ENCODE measurements at places on chromosomes 11 and 22. TPM values are rescaled to one million over a fixed set of nuclear protein-coding genes. Genes with fewer than 3 reads are reported as not detected.

DNA sequence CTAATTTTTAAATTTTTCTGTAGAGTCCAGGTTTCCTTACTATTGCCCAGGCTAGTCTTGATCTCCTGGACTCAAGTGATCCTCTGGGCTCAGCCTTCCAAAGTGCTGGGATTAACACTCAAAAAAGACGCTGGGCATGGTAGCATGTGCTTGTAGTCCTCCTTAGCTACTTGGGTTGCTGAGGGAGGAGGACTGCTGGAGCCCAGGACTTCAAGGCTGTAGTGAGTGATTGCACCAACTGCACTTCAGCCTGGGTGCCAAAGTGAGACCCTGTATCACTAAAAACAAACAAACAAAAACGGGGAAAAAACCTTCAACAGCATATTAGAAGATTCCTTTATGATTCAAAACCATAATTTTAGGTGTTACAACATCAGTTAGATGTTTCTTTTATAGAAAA is 44.6 kb downstream of the RSF1 start:
- H3K4me1 ChIP-seq: no peaks in the 10 kb centered on the region
- H3K4me3 ChIP-seq: no peak overlapping the region
- H3K36me3 ChIP-seq: no peaks in the 10 kb centered on the region
- DNase-seq: no peak

- no peak overlapping the region for H3K27ac ChIP-seq
- no peak overlapping the region for H3K4me3 ChIP-seq
- peaks cover 5% of the 10 kb centered on the region for H3K36me3 ChIP-seq
- no peaks in the 10 kb centered on the region for H3K27me3 ChIP-seq
- H3K4me1 ChIP-seq: peaks cover 18% of the 10 kb centered on the region
Observed at GRCh38 chr22:46953968-46954765, 191.7 kb downstream of the TBC1D22A start.

- H3K4me3 ChIP-seq: no peak overlapping the region
- H3K27me3 ChIP-seq: no peaks in the 10 kb centered on the region
- no peak overlapping the region for H3K27ac ChIP-seq
- no peak for DNase-seq
Observed at GRCh38 chr22:38259370-38259769, 13.4 kb downstream of the TMEM184B start.

GRCh38 chr11:72897506-72897905 is 83.3 kb downstream of the ATG16L2 start:
- no peaks in the 10 kb centered on the region for H3K27me3 ChIP-seq
- H3K4me3 ChIP-seq: no peak overlapping the region
- no peak overlapping the region for H3K27ac ChIP-seq
- H3K36me3 ChIP-seq: no peaks in the 10 kb centered on the region
- DNase-seq: no peak

DNA sequence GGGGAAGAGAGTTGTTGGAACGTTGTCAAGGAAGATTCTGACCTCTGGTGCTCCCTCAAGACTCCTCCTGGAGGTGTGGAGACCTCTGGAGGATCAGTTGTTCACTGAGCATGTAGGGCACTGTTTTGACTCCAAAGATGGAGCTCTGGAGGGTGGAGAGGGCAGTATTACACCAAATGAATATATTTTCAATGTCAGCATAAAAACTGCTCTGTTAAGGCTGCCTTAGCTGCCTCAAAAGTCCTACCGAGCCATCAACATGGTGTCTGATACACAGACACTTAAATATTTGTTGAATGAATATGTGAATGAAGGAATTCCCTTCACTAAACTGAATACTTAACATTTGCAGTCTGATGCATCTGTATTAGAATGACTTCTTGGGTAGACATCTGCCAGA is 144.2 kb upstream of the SPON1 start:
- H3K27ac ChIP-seq: no peak overlapping the region
- no peak for DNase-seq
- H3K27me3 ChIP-seq: no peaks in the 10 kb centered on the region
- no peaks in the 10 kb centered on the region for H3K4me1 ChIP-seq
- no peaks in the 10 kb centered on the region for H3K36me3 ChIP-seq

DNA sequence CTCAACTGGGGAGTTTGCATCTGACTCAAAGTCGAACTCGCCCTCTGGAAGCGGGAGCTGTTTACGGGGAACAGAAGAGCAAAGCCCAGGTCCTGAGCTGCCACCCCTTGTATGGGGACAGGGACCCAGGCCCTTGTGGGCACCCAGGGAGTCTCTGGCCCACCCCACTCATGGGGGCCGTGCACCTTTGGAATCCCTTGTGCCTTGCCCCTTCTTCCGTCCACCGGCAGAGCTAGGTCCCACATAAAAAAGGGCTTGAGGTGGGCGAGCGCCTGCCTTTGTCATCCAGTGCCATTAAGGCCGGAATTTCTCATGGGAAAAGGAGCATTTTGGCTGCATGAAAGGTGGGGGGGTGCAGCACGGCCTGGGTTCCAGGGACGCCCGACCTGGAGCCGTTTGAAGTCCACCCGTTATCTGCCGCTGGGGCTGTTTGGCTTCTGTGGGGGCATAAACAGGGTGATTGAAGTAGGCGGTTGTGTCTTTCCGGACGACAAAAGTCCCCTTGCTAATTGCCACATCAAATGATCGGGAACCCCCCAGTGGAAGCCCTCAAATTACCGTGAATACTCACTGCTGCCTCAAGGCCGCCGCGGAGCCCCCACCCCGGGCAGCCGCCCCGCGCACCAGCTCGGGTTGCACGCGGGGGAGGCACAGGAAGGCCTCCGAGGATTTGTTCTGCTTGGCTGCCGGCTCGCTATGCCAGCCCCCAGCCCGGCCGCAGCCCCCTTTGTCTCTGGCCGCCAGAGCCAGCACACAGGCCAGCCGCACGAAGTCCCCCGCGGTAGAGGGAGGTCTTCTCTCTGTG is 49.0 kb upstream of the FGF3 start:
- peaks cover 19% of the 10 kb centered on the region for H3K4me1 ChIP-seq
- peaks cover 33% of the 10 kb centered on the region for H3K27me3 ChIP-seq
- no peaks in the 10 kb centered on the region for H3K36me3 ChIP-seq
- no peak overlapping the region for H3K4me3 ChIP-seq
- DNase-seq: no peak

- no peaks in the 10 kb centered on the region for H3K27me3 ChIP-seq
- H3K4me3 ChIP-seq: no peak overlapping the region
- peaks cover 14% of the 10 kb centered on the region for H3K4me1 ChIP-seq
- H3K27ac ChIP-seq: no peak overlapping the region
- peaks cover 35% of the 10 kb centered on the region for H3K36me3 ChIP-seq
Observed at GRCh38 chr11:3823303-3823702, 14.9 kb downstream of the PGAP2 start.

- DNase-seq: no peak
- no peaks in the 10 kb centered on the region for H3K27me3 ChIP-seq
- H3K36me3 ChIP-seq: no peaks in the 10 kb centered on the region
- H3K27ac ChIP-seq: no peak overlapping the region
Observed at GRCh38 chr22:32466496-32466895, 2.2 kb upstream of the BPIFC start.

- no peak overlapping the region for H3K4me3 ChIP-seq
- peaks cover 18% of the 10 kb centered on the region for H3K4me1 ChIP-seq
Observed at GRCh38 chr11:12746593-12747097, 72.4 kb downstream of the TEAD1 start.

GRCh38 chr11:37503411-37504059 is 905.5 kb upstream of the RAG2 start:
- no peaks in the 10 kb centered on the region for H3K4me1 ChIP-seq
- no peaks in the 10 kb centered on the region for H3K36me3 ChIP-seq
- H3K27ac ChIP-seq: no peak overlapping the region
- peaks cover 3% of the 10 kb centered on the region for H3K27me3 ChIP-seq
- no peak for DNase-seq

The BARX2 gene
- 1.2 TPM for total RNA-seq

DNA sequence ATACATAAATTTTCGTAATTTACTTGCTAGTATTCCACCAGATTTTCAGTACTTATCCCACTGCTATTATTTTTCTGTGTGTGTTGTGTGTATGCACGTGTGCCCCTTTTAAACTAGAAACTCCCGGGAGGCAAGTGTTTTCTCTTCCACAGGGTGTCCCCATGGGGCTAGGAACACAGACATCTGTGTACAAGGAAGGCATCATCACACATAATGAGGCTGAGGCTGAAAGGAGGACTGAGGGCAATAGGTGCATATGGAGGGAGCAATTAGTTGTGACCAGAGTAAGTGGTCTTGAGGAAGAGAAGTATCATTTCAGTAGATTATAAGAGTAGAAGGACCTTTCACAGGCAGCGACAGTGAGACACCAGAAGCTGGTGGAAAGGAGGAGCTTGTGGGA is 2.1 kb upstream of the DPAGT1 start:
- no peaks in the 10 kb centered on the region for H3K36me3 ChIP-seq
- no peak overlapping the region for H3K27ac ChIP-seq
- H3K27me3 ChIP-seq: no peaks in the 10 kb centered on the region
- H3K4me3 ChIP-seq: no peak overlapping the region
- peaks cover 41% of the 10 kb centered on the region for H3K4me1 ChIP-seq

The FBLN1 gene
- 260 TPM for total RNA-seq

The TRIM48 gene
- not detected for total RNA-seq

The OR6T1 gene
- not detected for total RNA-seq

GRCh38 chr11:44573333-44573732 is 7.9 kb downstream of the CD82 start:
- H3K27me3 ChIP-seq: no peaks in the 10 kb centered on the region
- H3K4me1 ChIP-seq: peaks cover 47% of the 10 kb centered on the region
- no peak for DNase-seq
- no peak overlapping the region for H3K27ac ChIP-seq
- H3K4me3 ChIP-seq: no peak overlapping the region
- H3K36me3 ChIP-seq: no peaks in the 10 kb centered on the region

The NAV2 gene
- total RNA-seq: 23.6 TPM

DNA sequence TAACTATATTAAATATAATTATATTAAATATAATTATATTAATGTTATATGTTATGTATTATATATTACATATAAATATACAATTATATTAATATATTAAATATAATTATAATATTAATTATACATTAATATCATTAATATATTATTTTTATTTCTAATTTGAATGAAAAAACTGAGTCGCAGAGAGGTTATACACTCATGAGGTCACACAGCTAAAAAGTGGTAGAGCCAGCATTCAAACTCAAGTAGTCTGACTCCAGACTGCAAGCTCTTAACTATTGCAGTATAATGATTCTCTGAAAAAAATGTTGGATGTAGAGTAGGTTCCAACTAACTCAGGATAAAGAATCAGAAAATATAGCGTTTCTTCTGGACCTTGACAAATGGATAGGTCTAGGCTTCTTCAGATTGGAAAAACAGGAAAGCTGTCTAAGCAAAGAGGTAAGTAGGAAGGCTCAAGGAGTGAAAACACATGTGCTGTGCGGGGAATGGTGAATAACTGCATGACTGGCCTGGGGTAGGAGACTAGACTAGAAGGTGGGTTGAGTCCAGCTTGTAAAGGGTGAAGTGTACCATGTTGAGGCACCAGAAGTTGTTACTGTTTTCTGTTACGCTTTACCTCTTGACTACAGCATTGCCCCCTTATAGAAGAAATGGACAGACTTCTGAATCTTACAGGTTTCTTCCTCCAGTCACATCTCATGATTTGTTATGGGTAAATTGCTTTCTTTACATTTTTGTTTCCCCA is 80.3 kb downstream of the TRIM44 start:
- H3K27me3 ChIP-seq: no peaks in the 10 kb centered on the region
- no peak for DNase-seq
- H3K4me1 ChIP-seq: peaks cover 3% of the 10 kb centered on the region
- H3K4me3 ChIP-seq: no peak overlapping the region
- H3K27ac ChIP-seq: no peak overlapping the region

DNA sequence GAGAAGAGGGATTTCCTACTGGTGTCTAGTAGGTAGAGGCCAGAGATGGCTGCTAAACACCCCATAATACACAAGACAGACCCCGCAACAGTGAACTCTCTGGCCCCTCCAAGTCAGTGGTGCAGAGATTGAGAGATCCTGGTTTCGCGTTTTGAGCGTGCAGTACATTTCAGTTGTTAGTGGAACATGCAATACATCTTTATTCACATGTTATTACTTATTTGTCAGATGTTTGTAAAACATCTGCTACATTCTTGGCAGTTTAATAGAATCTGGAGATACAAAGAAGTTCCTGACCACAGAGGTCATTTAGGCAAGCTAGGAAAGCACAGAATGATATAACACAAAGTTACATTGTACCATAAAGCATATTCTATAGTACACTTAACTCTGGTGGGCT is 41.5 kb downstream of the ST3GAL4 start:
- peaks cover 31% of the 10 kb centered on the region for H3K4me1 ChIP-seq
- no peaks in the 10 kb centered on the region for H3K36me3 ChIP-seq
- DNase-seq: no peak

- peaks cover 8% of the 10 kb centered on the region for H3K36me3 ChIP-seq
- no peak overlapping the region for H3K27ac ChIP-seq
- H3K4me3 ChIP-seq: no peak overlapping the region
- no peaks in the 10 kb centered on the region for H3K4me1 ChIP-seq
- no peak for DNase-seq
- no peaks in the 10 kb centered on the region for H3K27me3 ChIP-seq
Observed at GRCh38 chr11:10522921-10523320, 18.1 kb downstream of the RNF141 start.

DNA sequence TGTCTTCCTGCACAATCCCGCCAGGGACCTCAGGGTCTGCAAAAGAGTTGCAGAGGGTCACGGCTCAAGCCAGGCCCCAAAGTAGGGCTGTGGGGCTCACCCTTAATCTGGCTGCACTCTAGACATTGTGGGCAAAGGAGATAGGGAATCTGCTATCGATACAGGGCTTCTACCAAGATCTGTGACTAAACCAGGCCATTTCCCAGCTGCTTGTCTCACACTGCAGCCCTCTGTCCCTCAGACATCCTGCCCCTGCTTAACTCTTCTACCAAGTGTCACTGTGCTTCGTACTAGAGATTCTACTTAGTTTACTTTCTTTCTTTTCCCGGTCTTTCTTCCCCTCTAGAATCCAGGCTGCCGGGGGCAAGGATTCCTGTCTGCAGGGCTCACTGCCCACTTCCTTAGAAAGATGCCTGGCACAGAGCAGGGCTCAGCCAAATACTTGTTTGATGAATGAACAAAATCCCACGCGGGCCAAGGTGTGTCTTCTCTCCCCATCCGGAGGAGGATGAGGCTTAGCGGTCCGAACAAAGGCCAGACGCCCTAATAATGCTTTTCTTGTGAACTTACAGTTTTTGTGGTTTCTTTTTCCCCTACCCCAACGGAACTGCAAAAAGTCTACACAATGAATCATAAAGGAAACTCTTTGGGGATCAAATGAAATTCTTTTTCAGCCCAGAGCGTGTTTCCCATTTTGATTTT is 61.3 kb upstream of the ANO1 start:
- no peaks in the 10 kb centered on the region for H3K36me3 ChIP-seq
- DNase-seq: no peak
- H3K4me1 ChIP-seq: peaks cover 7% of the 10 kb centered on the region

The CD3D gene
- total RNA-seq: not detected

- DNase-seq: no peak
- H3K36me3 ChIP-seq: peaks cover 74% of the 10 kb centered on the region
- H3K27me3 ChIP-seq: no peaks in the 10 kb centered on the region
- peaks cover 47% of the 10 kb centered on the region for H3K4me1 ChIP-seq
Observed at GRCh38 chr11:69054397-69055211, 5.9 kb downstream of the TPCN2 start.

The POU2F3 gene
- not detected for total RNA-seq

DNA sequence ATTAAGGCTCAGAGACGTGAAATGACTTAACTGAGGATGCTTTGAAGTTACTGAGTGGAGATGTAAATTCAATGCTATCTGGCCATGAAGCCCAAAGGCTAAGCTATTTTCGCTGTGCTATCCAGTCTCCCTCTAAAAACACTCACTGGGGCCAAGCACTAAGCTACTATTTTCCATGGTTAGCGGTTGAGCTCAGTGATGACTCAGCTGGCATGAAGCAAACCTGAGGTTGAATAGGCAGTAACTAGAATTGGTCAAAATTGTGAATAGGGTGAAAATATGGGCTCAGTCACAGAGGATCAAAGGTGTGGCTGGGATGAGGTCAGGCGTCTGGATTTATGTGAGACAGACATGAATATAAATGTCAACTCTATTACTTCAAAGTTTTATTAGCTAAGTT is 564.2 kb upstream of the KIRREL3 start:
- H3K27me3 ChIP-seq: no peaks in the 10 kb centered on the region
- no peak overlapping the region for H3K27ac ChIP-seq
- no peaks in the 10 kb centered on the region for H3K36me3 ChIP-seq
- H3K4me3 ChIP-seq: no peak overlapping the region

Data from spinal cord (tissue), 10 donors.